Natural killer cell (primary cell): ENCODE measurements at places on chromosomes 12 and 14. TPM values are rescaled to one million over a fixed set of nuclear protein-coding genes. Genes with fewer than 3 reads are reported as not detected.

GRCh38 chr12:12465522-12465921 is 97.1 kb downstream of the DUSP16 start:
- no peaks in the 10 kb centered on the region for H3K27me3 ChIP-seq
- H3K27ac ChIP-seq: peak overlapping the region; percentile 71
- DNase-seq: no peak
- no peak overlapping the region for H3K4me3 ChIP-seq
- H3K36me3 ChIP-seq: peaks cover 6% of the 10 kb centered on the region

GRCh38 chr12:11765817-11766794 is 116.6 kb downstream of the ETV6 start:
- H3K4me3 ChIP-seq: no peak overlapping the region
- DNase-seq: no peak
- H3K27ac ChIP-seq: peak overlapping the region; percentile 19
- H3K36me3 ChIP-seq: no peaks in the 10 kb centered on the region

- no peaks in the 10 kb centered on the region for H3K4me1 ChIP-seq
- H3K27ac ChIP-seq: no peak overlapping the region
- no peak overlapping the region for H3K4me3 ChIP-seq
- H3K27me3 ChIP-seq: no peaks in the 10 kb centered on the region
- DNase-seq: peak; percentile 84
Observed at GRCh38 chr12:45170456-45171042, 45.3 kb upstream of the ANO6 start.

SERPINA10 gene
- total RNA-seq: not detected

CLEC1A gene
- total RNA-seq: not detected

TMEM63C gene
- total RNA-seq: 2.1 TPM
